ENCODE measurements at places on chromosomes 5 and 9.

GRCh38 chr5:142794537-142794936, 24.4 kb downstream of the ARHGAP26 start:
- DNase-seq, result no peak

DNA sequence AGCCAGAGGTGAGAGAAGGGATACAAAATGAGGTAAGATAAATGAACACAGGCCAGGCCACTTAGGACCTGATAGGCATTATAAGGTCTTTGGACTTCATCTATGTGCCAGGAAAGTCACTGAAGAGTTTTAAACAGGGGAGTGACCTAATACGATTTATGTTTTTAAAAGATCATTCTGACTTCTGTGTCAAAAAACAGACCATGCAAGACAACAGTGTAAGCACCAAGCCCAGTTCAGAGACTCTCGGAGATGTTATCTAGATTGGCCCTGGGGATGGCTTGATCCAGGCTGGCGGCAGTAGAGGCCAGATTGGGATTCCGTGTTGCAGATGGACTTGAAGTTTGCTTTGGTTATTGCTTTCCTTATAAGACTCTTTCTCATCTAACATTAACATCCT, 43.0 kb upstream of the DPYSL3 start:
- no peak for DNase-seq

DNA sequence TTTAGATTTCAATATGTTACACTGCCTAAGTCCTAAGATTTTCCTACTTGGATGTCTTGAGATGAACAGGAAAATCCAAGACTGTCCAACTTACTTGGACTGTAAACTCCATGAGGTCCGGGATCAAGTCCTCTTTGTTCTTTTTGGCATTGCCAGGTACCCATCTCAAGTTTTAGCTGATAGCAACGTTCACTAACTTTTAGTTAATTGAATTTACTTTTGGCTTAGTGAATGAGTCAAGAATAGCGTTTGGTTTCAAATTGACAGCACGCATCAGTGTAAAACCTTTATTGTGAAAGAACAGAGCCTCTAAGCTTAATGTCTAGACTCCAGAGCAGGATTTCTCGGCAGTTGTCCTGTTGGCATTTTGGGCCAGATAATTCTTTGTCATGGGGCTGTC, 37.2 kb downstream of the ALDH1A1 start:
- no peak for DNase-seq

DNA sequence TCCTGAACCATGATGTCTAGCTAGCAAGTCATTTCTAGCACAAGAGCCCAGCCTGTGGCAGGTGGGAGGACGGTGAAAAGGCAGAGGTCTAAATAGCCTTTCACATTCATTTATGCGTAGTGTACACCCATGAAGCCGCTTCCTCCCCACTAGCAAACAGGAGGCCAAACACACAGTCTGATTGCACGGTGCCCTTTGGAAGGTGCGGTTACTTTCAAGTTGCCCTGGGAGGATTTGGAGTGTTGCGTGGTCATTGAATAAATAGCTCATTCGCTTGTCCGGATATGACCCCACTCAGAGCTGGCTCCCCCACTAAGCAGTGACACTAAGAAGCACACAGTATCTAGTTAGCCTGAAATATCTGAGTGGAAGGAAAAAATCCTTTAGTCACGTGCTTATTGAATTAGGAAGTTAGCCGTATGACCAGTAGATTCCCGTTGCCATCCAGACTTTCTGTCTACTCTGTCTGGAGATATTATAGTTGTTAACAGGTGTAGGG, 664 bp upstream of the ARSB start:
- DNase-seq, result peak; percentile 61

GRCh38 chr5:133238426-133239205, 186.8 kb downstream of the HSPA4 start:
- DNase-seq, result no peak

GRCh38 chr9:7305677-7306076, 493.9 kb downstream of the DMAC1 start:
- DNase-seq, result no peak

- DNase-seq, result no peak
These were observed 114.4 kb downstream of the VPS13A start for GRCh38 chr9:77291714-77292113.

- DNase-seq, result peak; percentile 23
These were observed 163.2 kb downstream of the RFK start for GRCh38 chr9:76231001-76231400.

GRCh38 chr5:112127861-112128260, 291.2 kb downstream of the EPB41L4A start:
- no peak for DNase-seq

GRCh38 chr9:129998491-129999140, 44.4 kb downstream of the FNBP1 start:
- DNase-seq, result no peak

GRCh38 chr5:81633471-81633870, 117.4 kb downstream of the SSBP2 start:
- DNase-seq, result no peak

DNA sequence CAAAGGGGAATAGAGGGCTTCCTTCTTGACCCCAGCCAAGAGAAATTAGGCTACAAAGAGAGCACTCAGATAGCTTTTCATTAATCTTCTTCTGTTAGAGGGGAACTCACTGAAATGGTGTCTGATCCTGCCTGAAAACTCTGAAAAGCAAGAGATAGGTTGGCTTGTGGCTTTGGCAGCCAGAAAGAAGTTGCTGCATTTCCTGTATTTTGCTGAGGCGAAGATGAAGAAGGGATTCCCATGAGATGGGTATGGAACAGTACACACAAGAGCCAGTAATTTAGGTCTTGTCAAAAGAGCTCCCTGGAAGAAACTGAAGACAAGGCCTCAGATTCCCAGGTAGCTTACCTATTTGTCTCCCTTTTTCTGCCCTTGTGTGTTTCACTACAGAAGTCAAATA, 120.9 kb upstream of the TARS1 start:
- no peak for DNase-seq

DNA sequence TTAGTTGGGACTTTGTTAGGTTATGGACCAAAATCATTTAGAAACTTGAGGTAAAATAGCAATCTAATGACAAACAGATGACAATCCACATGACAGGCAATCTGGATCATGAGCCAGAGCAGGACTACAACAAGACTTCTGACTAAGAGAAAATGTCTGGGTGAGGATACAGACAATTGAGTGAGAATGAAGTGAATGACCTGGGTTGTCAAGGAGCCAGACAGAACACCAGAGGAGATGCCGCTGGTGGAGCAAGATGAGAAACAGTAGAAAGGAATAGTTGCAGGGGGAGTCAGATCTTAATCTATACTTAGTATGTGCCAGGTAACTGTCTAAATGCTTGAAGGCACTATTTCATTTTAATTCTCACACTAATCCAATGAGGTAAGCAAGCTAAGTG, 277.8 kb downstream of the PRELID2 start:
- no peak for DNase-seq

- no peak for DNase-seq
These were observed 76.4 kb downstream of the EHMT1 start for GRCh38 chr9:137694962-137695875.

DNA sequence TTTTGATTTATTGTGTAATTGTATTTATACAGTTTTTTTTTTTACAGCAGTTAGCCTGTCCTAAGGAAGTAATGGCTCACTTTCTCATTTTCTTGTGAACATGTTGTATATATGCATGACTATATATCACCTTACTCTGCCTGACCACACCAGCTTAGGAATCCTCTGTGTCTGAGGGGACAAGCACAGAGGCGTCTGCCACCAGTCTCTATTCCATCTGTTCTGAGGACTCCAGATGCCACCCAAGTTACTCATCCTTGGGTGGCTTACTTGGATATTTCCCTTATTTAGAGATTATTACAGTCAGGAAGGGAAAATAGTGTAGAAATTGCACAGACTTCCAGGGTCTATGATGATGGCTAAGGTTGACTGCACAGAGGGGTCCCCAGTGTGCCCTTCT, 256.3 kb upstream of the C9orf72 start:
- no peak for DNase-seq

- no peak for DNase-seq
These were observed 31.1 kb downstream of the FGD3 start for GRCh38 chr9:92978345-92978875.
